Stimulated activated CD8-positive, alpha-beta memory T cell treated with anti-CD3 and anti-CD28 coated beads, Interleukin-2, amount 100 ng/mL, for 1 hour (primary cell): ENCODE measurements at places on chromosomes 7 and 10.

DNA sequence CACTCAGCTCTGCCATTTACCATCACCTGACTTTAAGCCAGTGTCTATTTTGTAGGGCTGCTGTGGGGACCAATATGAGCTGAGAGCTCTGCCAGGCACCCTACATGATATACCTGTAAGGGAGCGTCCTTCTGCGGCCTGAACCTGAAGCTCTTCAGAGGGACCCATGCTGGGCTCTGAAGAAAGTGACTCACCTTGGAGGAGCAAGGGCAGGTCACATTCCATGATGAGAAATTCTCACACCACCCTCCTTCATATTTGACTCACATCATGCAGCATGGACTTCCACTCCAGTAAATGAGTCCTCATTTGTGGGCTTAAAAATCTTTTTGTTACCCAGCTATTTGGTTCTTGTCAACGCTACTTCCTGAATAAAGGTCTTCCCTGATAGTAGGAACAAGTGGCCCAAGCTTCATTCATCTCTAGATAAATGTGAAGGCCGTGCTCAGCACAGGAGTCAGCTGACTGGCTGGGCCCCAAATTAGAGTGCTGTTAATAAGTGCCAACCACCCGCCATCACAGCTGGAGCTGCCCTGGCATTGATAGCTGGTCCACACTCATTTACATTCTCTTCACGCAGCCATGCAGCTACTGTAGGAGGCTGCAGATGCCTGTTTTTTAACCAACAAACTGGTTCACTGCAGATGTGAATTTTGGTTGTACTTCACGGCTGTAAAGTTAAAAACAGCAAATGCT is 78.4 kb downstream of the RNF216 start:
- no peak for DNase-seq

GRCh38 chr10:132668048-132668394 is 117.9 kb downstream of the NKX6-2 start:
- DNase-seq, result no peak

- no peak for DNase-seq
Observed at GRCh38 chr10:72082856-72083789, 5.2 kb downstream of the SPOCK2 start.

DNA sequence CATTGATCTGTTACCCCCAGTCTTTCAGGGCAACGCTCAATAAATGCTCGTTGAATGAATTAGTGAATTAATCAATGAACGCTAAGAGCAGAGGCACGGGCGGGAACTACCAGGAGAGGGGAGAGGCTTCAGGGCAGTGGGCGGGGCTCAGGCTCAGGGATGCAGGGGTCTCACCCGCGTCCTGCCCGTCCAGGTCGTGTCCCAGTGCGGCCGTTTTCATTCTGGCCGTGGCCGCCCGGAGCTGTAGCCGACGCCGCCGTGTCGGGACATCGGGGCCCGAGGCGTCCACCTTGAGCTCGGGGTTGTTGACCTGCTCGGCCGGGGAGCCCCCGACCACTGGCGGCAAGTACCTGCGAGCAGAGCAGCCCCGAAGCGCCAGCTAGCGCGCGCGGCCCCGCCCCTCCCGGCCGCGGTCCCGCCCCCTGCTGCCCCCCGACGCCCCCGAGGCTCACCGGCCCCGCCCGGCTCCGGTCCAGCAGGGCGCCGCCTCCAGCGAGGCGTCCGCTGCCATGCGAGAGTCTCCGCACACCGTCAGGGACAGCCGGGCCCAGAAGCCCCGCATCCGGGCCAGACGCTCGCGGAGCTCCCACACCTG is 2.8 kb upstream of the GAL3ST4 start:
- no peak for DNase-seq

- peak; percentile 80 for DNase-seq
Observed at GRCh38 chr7:1412322-1413261, 46.7 kb downstream of the MICALL2 start.

GRCh38 chr10:974038-974784 is 14.0 kb upstream of the GTPBP4 start:
- no peak for DNase-seq

DNA sequence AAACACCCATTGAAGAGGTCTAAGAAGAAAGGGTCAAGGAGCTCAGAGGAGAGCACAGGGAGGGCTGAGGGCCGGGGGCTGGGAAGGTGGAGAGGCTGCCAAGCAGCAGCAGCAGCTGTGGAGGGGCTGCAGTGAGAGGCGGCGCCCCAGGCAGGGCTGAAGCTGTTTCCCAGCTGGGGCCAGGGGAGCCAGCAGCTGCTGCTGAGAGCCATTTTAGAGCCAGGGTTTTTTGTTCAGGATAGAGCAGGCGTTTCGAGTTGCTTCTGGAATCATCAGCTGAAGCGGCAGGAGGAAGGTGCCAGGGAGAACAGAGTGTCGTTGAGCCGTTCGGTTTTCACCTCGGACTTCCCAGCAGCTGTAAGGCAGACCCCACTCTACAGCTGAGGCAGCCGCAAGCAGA is 62.7 kb downstream of the LANCL2 start:
- DNase-seq, result no peak

DNA sequence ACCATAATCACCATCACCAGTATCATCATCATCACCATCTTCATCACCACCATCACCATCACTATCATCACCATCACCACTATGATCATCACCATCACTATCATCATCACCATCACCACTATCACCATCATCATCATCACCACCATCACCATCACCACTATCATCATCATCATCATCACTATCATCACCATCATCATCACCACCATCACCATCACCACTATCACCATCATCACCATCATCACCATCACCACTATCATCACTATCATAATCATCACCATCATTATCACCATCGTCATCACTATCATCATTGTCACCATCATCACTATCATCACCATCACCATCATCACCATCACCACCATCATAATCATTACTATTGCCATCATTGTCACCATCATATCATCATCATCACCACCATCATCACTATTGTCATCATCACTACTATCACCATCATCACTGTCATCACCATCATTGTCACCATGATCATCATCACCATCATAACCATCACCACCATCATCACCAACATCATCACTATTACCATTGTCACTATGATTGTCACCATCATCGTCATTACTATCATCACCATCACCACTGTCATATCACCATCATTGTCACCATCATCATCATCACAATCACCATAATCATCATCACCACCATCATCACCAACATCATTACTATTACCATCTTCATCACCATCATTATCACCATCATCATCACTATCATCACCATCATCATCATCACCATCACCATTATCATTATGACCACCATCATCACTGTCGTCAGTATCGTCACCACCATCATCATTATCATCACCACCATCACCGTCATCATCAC is 154.7 kb downstream of the ACTR3B start:
- DNase-seq, result no peak

DNA sequence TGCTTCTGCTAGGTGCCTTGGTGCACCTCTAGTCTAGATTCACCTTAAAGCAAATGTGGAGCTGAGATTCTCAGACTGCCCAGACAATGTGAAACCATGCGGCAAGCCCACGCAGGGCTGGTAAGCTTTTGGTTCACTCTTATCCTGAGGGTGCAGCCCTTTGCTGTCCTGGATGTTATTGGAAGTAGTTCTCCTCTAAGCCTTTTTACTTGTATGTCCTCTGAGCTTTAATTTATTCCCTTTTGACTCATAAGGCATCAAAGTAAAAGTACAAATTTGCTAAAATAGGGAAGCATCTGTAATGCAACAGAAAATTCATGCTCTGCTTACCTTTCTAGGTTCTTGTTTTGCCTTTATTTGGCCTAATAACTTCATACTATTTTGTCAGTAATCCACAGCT is 186.8 kb downstream of the MACC1 start:
- no peak for DNase-seq

DNA sequence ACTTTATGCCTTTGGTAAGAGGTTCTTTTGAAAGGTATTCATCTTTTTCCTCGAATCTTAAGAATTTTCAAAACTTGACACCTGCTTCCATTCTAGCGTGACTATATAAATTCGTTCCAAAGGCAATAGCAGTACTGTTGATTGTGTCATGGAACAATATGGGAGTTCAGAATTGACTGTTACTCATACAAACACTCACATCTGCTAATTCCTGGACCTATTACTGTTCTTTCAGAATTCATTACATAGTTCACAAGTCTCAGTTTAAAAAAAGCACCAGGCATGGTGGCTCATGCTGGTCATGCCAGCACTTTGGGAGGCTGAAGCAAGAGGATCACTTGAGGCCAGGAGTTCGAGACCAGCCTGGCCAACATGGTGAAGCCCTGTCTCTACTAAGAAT is 80.9 kb downstream of the CACNB2 start:
- DNase-seq, result no peak

DNA sequence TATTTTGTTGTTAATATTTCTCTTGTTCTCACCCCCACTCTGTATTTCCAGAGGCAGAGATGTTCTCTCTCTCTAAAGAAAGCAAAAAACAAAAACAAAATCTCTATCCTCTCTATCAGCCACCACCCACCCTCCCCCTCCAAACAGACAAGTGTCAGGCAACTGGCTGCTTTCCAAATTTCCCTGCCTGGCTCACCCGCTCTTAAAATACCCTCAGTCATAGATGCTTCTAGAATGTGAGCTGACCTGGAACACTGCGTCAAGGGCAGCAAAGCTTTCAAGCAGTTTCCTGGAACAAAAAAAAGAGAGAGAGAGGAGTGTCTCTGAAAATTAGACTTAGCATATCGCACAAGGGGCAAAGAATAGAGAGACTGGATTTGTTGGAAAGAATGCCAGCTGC is 341.0 kb upstream of the ZMIZ1 start:
- DNase-seq, result no peak

DNA sequence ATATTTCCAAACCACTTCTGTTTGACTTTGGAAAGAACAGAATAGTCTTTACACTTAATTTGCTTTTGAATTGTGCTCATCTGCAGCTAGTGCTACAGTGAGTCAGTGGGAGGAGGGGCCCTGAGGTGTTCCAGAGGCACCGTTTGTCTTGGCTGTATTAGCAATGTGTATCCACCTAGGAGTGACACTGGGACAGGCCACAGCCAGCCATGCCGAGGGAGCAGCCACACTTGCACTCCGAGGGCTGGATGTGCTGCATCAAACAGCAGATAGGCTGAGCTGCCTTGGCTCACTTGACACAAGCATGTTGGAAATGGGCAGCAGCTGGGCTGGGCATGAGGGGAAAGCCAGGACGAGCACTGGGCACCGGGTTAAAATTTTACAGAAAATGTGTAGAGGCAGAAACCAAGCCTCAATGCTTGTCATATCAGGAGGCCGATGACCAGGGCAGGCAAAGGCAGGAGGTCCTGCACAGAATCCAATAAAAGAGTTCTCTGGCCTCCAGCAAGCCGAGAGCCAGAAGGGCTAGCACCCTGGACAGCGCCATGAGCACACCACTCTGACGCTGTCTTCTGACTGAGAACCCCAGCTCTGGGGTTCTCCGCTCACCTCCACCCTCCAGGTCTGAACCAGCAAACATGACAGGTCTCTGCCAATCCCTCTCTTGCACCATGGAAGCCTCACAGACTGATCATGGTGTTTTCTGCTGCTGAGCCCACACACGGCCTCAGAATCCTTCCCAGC is 163.3 kb downstream of the GRID1 start:
- no peak for DNase-seq

DNA sequence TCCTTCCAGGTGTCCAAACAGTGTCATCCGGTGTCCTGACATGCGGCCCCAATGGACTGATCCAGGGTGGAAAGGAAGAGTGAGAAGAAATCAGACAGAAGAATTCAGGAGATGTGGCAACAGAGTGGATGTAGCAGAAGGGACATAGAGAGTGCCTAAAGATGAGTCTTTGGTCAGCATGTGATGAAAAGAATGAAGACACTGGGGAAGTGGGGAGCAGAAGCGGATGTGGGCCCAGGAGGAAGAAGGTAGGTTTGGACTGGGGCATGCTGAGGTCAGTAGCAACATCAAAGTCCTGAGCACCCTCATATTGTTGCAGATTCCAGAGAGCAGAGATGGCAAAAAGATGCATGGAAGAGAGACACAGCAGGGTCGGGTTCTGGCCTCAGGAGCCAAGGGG is 71.8 kb upstream of the STEAP1B start:
- no peak for DNase-seq

DNA sequence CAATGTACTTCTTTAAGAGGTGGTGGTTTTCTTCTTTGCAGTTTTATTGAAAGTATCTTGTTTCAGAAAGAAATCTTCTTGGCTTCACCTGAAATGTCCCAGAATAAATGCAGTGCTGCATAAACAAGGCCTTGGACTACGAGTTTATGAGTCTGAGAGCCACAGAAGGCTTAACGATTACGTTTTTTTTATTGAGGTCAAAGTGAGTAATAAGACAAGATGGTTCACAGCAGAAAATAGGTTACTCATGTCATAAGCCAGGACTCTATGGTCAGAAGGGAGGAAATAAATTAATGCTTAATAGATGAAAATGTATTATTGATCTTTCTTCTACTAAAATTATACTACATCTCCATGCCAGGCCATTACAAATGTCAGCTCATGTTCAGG is 13.7 kb upstream of the NPTX2 start:
- DNase-seq, result no peak
